Stimulated activated CD4-positive, alpha-beta T cell treated with anti-CD3 and anti-CD28 coated beads, Interleukin-12 subunit alpha, Interleukin-12 subunit beta, amount 100 ng/mL, for 24 hours (primary cell): ENCODE measurements at places on chromosomes 1 and 21.

DNA sequence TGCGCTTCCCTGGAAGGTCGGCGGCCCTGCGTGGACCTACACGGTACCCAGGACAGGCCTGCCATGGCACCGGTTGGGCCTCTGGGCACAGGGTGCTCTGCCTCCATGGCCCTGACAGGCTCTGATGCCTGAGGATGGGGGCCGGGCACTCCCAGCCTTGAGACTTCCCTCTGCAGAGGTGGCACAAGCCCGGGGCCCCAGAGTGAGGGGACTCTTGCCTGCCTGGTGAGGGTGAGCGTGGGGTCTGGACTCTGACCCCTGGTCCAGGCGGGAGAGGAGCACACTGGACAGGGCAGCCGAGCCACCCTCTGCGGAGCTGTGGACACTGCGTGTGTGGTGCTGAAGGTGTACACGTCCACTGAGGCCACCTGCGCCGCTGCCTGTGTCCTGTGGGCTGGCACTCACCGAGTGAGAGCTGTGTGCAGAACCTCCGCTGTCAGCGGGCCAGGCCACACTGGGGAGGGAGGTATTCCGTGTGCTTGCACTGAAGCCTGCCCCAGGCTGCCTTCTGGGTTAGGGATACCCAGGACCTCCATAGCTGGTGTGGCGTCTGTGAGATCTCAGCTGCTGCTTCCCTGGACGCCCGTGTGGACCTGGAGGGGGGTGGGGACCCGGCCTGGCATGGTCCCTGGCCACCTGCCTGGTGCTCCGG, 10.4 kb downstream of the SKI start:
- no peak for DNase-seq

DNA sequence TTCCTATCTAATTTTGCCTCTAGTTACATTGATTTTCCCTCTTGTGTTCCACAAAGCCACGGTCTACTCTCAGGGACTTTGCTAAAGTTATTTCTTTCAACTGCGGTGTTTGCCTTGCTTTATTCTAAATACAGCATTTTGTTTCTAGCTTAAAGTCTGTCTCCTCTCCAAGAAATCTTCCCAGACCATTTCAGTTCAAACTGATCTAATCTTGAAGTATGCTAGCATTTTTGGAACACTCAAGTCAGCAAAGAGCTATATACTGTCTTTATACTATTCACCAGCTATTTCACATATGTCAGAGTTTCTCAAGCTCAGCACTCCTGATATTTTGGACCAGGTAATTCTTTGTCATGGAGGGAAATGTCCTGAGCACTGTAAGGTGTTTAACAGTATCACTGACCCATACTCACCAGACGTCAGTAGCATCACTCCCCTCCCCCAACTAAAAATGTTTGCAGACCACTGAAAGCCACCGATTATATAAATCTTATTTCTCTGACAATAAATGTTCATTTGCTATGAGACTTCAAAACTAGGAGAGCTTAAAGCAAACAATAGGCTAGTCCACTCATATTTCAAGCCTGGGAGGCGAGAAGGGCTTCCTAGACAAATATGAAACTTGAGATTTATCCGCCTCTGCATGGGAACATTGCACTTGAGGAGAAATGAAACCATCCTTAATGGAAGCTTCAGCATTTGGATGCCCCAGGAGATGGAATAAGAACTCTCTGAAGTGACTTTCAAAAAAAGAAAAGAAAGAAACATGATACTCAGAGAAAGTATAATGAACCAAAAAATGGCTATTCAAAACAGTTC, 81.1 kb downstream of the KIAA0319L start:
- no peak for DNase-seq

DNA sequence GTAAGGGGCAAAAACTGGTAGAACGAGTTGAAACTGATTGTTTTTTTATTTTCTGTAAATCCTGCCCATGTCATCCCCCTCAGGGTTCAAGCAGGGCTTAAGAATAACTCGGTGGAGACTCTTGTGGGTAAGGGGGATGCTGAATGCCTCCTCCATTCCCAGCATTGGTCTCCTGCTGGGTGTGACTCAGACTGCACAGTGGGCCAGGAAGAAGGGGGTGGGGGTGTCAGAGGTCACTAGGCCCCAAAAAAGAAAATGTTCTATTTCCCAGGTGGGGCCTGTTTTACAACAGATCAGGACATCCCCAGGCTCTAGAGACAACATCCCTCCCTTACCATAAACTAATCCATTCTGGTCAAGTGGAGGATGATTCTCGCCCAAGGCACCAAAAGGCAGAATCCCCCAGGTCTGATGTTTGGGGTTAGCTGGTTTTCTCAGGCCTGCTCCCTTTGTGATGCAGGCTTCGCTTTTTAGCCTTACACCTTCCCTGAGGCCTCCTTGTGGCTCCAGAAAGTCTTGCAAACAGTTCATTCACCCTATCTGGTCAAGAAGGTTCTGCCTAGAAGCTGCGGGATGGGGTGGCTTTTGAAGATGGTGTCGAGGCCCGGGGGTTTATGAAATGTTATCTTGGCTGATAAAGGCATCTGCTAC, 10.7 kb upstream of the GRHL3 start:
- no peak for DNase-seq

GRCh38 chr21:35679076-35679475, 381.2 kb downstream of the SETD4 start:
- DNase-seq: no peak

DNA sequence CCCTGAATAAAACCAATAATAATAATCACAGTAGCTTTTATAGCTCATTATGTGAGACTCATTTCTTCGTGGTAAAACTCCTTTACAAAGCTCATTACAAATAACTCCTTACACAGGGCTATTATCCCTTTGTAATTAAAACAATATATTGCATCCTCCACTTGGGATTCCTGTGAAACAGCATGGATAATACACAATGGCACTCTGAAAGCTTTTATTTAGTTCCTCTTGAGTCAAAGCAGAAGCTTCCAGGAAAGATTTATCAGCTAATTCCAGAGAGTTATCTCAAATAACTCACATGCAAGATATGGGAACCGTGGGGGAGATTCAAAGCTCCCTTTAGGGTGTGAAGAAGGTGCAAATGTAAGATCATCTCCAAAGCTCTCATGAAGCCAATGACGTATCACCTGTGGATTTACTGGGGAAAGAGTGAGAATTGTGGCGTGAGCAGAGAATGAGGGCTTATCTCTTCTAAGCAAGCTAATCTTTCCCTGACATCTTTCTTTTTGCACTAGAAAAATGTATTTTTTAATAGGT, 60.4 kb upstream of the GJA5 start:
- no peak for DNase-seq

GRCh38 chr1:153995202-153995601, 4.6 kb downstream of the RPS27 start:
- no peak for DNase-seq

GRCh38 chr1:41874151-41874719, 44.5 kb downstream of the HIVEP3 start:
- no peak for DNase-seq

DNA sequence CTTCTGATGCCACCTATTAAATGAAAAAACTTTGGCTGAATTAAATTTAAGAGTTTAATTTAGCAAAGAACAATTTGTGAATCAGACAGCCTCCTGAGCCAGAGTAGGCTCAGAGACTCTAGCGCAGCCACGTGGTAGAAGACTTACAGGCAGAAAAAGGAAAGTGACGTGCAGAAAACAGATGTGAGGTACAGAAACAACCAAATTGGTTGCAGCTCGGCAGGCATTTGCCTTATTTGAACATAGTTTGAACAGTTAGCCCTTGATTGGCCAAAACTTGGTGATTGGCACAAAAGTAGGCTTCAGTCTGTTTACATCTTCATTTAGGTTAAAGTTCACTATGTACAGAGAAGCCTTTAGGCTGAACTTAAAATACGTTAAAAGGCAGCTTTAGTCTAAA, 22.9 kb downstream of the TCP10L start:
- DNase-seq: no peak

- no peak for DNase-seq
These were observed 3.5 kb downstream of the SAMSN1 start for GRCh38 chr21:14542638-14543037.

- no peak for DNase-seq
These were observed 23.6 kb downstream of the VAMP4 start for GRCh38 chr1:171718216-171718615.

GRCh38 chr1:11955221-11955620, 20.7 kb downstream of the PLOD1 start:
- no peak for DNase-seq

DNA sequence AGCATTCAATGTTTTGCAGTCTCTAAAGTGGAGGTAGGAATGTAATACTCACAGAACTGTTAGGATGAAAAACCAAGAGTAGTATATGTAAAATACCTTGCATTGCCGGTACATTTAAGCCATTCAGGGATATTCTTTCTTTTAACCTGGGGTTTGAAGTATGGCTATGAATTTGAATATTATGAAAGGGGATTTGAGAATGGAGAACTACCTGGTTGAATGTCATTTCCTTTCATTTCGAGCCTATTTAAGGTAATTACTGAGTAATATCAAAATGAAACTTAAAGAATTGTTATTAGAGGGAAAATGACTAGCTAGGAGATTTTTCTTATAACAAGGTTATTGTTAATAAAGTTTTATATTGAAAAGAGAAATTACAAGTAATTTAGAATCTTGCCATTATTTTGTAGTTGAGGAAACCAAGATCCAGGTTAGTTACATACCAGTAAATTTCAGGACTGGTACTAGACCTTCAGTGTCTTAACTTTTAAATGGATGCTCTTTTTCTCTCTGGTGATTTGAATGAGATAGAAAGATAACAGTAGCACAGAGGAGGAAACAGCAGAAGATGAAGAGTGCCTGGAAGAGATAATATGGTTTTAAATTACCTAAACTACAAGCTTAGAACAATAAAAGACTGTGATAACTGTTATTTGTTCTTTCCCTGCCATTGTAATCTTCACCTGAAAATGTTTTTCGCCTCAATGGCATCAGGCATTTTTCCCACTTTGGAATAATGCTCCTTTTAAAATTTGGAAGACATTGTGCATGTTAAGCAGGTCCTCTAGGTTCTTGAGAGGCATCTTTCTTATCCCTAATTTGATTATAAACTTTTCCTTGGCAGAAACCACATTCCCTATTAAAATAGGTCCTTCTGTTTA, 103.2 kb downstream of the PKN2 start:
- DNase-seq: no peak

DNA sequence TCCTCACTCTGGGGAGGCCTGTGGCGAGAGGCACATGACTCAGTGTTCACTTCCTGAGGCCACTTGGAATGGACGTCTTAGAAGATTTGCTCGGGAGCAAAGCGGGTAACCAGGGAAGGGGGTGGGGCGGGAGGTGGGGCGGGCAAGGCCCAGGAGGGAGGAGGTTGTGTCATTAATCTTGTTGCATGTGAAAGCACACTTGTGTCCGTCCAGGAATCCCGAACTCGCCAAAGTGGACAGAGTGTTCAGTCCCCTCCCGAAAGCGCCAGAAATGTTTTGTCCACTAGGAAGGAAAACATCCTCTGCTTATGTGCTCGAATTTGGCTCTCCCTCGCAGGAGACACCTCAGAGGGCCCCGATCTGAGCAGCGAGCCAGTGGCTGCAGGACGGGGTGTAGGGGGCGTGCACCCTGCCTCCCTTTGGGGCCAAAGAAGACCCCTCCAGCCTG, 84.2 kb downstream of the SPSB1 start:
- no peak for DNase-seq

DNA sequence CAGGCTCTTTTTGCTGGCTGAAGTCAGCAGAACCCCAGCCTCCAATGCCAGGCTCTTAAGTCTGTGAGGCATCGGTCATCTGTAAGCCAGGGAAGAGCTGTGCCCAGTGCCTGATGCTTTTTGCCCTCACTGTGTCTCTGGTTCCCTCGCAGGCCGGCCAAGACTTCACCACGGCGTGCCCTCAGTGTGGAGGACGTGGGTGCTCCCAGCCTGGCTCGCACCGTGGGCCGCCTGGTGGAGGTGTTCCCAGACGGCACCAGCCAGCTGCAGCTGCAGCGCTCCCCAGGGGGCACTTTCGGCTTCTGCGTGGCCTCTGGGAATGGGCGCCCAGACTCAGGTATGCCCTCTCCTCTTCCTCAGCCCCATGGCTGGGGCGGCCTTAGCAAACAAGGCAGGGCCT, 32.5 kb downstream of the KIAA1614 start:
- DNase-seq: no peak

- DNase-seq: no peak
These were observed 6.0 kb upstream of the DIP2A start for GRCh38 chr21:46452710-46453109.
